ENCODE measurements at places on chromosomes 6 and 20.

DNA sequence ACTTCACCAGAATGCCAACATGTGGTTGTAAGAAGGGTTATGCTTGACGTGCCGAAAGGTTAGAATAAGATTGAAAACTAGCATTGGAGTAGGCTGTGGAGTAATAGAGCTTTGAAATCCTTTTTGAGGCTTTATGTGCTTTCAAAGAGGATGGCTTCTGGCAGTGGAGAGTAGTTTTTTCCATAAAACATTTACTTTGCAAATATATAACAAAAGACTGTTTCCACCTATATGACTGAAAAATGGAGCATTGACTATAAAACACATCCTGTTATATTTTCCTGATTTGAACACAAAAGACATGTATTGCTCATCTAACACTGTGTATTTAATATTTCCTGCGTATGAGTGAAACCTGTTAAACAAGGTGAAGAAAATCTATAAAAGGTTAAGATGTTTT is 38.8 kb downstream of the ZFAND3 start:
- DNase-seq = no peak

- no peak for DNase-seq
These were observed 181.0 kb downstream of the ZMYND8 start for GRCh38 chr20:47175493-47175892.

- no peak for DNase-seq
These were observed 559.5 kb upstream of the MMS22L start for GRCh38 chr6:97842521-97842920.

GRCh38 chr6:52089758-52090348 is 2.4 kb upstream of the PKHD1 start:
- no peak for DNase-seq

DNA sequence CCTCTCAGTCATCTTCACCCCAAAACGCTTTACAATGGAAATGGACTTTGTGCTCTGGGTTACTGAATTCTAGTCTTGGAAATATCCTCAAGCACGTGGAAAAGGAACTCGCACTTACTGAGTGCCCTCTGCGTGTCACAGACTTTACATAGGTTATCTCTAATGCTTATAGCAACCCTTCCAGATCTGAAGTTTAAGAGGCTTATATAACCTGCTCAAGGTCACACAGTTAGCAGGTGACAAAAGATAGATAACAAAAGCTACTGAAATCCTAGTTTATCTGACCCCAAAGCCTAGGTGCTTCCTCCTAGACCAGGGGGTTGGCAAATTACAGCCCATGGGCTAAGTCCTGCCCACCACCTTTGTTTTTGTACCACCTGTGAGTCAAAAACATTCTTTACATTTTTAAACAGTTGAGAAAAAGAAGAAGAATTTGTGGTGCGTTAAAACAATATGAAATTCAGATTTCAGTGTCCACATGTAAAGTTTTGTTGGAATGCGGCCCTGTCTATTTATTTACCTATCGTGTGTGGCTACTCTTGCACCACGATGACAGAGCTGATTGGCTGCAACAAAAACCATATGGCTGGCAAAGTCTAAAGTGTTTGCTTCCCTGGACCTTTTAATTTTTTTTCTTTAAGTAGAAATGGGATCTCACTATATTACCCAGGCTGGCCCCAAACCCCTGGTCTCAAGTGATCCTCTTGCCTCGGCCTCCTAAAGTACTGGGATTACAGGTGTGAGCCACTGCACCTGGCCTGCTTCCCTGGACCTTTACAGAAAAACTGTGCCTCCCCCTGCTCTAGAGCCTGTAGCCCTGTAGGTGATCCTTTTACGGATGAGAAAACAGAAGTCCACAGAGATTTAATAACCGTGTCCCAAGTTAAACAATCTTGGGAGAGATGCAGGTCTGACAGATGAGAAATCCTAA is 110.2 kb upstream of the RREB1 start:
- DNase-seq = no peak

DNA sequence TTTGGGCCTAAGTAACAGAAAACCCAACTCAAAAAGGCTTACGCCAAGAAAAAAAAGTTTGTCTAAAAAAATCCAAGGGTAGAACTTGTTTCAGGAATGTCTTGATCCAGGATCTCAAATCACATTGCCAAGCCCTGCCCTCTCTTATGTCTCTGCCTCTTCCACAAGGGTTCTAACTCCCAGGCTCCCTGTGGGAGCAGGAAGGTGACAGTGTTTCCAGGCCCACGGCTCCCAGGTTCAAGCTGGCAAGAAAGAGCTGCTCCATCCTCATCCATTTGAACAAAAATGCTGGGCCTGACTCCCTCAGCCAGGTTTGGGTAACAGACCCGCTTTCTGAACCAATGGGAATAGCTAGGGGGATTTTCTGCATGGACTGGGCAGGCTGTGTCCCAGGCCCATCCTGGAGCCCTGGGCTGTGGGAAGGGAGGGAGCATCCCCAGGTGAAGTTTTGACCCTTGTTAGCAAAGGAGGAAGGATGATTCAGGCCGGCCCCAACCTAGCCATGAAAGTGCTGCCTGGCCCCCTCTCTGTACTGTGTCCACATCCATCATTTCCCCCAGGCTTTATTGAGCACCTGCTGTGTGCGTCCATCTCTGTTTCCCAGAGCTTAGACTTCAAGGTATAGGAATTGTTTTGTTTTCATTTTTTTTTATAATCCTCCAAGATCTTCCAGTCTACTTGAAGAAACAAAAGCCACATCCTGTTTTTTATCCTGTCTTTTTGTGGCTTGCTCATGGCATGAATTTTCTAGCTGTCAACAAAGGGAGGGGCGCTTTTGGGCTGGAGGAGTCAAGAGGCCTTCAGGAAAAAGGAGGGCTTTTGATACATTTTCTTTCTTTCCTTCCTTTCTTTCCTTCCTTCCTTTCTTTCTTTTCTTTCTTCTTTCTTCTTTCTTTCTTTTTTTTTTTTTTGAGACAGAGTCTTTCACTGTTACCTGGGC is 159.8 kb downstream of the TFAP2C start:
- no peak for DNase-seq

- no peak for DNase-seq
These were observed 18.3 kb downstream of the CEP250 start for GRCh38 chr20:35473684-35474083.

- DNase-seq = no peak
These were observed 3.3 kb downstream of the ENTPD6 start for GRCh38 chr20:25198663-25199383.

GRCh38 chr6:19452495-19452894 is 384.7 kb upstream of the ID4 start:
- DNase-seq = no peak

DNA sequence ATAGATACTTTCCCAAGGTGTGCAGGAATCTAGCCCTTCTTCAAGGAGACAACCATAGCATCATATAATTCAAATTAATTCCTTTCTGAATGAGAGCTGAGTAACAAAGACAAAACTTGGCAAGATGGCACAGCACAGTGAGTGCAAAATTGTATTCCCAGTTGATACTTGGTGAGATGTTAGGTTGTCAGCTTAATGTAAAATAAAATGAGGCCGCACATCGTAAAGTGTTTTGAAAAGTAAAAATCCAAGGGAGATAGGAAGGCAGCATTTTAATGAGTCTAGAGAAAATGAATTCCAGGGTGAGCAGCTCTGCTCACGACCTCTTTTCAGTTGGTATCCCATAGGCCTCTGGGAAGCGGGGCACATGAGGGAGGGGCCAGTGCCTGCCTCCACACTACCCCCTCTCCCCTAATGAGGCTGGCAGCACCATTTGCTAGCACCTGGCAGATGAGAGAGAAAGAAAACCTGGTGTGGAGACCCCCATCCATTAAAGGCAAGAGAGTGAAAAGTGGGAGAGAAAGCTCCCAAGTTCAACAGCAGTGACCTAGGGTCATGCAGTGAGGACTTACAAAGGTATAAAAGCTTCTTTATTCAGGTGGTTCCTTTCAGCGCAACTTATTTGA is 158.4 kb downstream of the BTBD9 start:
- no peak for DNase-seq

DNA sequence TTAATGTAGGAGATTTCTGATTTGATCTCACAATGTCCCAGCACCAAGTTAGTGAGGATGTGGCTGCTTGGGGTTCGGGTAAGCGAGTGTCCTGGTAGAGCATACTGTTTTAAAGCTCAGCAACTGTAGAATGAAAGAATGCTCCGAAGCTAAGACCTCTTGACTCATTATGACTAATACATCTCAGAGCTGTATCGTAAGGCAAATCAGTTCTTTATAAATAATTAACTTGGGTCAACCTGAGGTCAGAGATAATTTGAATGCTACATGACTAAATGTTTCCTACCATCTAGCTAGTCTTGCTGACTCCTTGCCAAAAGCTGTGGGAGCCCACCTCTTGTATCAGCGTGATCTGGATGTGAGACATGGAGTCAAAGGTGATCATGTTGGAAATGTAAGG is 128.8 kb upstream of the PDE7B start:
- no peak for DNase-seq

GRCh38 chr6:36688063-36688738 is 9.4 kb upstream of the RAB44 start:
- no peak for DNase-seq

DNA sequence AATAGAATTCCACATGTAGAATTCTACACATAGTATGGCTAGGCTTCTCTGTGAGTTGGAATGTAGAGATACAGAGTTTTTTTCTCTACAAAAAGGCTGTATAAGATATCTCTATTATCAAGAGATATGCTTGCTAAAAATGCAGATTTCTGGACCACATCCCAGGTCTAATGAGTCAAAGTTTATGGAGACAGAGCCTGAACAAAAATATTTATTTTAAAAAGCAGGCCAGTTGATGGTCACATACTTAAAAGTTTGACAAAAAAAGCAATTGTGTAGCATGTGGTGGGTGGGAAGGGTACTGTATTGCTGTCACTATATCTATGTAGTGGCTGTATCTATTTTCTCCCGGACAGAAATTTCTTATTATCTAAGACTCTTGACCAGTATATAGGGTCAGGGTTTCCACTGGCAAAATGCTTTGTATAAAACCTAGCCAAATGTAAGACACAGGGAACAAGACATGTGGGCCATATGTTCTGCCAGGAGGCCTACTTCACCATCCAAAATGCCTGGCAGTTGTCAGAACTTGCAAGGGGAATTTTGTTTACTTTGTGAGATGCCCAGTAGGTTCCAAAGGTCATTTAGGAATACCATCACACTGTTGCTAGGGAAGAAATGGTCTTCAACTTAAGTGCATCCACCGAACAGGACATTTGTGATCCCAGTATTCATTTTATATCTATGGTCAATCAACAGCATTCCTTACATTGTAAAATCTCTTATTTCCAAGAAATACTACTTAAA is 60.6 kb downstream of the SHPRH start:
- no peak for DNase-seq

DNA sequence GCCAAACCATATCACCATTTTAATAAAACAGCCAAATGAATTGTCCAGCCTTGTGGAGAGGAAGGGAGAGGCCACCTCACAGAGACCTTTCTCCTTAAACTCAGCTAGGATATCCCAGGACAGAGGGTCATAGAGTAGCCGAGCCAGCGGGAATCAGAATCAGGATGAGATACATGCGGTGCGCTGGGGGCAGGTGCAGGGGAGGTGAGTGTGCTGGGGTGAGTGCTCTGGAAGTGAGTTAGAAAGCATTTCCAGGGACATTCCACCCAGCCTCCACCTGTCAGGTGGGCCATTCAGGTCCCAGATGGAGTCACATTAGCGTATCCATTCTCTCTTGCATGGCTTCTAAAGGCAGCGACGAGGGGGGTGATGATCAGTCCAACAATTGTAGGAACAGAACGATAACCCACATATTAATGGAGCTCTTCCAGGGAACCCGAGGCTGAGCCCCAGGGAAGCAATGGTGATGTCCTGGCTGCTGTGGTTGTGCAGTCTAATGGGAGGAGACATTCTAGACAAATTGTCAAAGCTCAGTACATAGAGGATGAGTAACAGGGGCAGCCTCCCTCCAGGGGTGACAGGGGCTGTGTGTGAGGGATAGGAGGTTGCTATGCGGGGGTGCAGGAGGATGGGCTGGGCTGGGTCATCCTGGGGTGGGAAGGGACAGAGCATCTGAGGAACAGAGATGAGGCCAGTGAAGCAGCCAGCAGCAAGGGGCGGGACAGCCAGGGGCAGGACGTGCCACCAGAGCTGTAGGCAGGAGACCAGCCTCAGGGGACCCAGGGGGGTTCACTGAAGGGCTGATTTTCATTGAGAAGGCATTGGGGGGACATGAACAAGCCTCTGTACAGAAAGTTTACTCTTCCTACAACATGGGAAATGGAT is 88.7 kb upstream of the FRMD1 start:
- DNase-seq = no peak

DNA sequence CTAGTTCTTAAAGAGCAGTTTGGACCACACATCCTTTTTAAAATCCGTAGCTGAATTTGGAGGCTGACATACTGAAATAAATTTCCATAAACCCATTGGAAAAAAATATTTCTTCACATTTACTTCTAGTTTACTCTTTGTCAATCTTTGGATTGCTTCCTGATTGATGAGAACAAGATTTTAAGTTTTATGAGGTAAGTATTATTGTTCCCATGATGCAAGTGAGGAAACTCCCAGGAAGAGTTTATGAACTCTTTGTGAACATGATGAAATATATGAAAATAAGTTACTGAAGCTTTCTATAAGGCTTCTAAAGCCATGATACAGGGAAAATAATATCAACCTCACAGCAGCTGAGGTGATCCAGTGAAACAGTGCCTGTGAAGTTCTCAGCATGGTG is 320.0 kb downstream of the GJA1 start:
- DNase-seq = no peak

- no peak for DNase-seq
These were observed 112.8 kb downstream of the INSM1 start for GRCh38 chr20:20480689-20481088.

DNA sequence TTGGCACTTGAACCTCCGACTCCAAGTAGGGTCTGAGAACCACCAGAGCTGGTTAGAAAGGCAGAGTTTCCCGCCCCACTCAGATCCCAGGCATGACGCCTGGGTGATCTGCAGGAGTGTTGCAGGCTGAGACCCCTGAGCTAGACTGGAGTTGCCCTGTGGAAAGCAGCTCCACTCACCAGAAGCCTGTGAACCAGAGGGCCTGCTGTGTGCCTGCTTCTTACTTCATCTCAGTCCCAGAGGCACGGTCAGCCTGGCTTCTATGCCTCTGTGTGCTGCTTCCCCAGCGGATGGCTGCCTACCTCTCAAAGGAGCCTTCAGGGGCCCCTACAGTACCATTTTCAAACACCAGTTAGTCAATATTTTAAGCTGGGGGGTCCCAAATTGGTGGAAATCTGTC is 15.6 kb upstream of the CCN6 start:
- no peak for DNase-seq

DNA sequence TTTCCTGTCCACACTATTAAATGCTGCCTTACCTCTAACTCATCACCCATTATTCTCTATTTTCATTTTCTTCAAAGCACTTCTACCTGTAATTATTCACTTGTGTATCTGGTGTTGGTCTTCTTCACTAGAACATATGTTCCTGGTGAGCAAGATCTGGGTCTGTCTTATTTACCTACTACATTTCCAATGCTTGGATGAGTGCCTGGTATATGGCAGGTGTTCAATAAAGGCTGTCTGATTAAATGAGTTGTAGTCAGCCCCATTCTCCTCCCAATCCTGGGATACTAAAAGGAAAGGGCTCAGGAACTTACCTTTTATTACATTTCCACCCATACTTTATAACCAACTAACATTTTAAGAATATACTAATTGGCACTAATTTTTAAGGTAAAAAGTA is 61.0 kb downstream of the CEP162 start:
- DNase-seq = no peak

GRCh38 chr6:68343901-68344300 is 291.2 kb upstream of the ADGRB3 start:
- no peak for DNase-seq
